ENCODE measurements at places on chromosomes 3 and 15.
A peak's percentile ranks its signal among the peaks of the same experiment; 100 is the strongest.

- DNase-seq, result no peak
Measured at GRCh38 chr3:123352134-123352554, 96.7 kb downstream of the ADCY5 start.

- no peak for DNase-seq
Measured at GRCh38 chr3:15722877-15723623, 74.7 kb downstream of the ANKRD28 start.

- no peak for DNase-seq
Measured at GRCh38 chr15:75353604-75354003, 6.8 kb downstream of the NEIL1 start.

DNA sequence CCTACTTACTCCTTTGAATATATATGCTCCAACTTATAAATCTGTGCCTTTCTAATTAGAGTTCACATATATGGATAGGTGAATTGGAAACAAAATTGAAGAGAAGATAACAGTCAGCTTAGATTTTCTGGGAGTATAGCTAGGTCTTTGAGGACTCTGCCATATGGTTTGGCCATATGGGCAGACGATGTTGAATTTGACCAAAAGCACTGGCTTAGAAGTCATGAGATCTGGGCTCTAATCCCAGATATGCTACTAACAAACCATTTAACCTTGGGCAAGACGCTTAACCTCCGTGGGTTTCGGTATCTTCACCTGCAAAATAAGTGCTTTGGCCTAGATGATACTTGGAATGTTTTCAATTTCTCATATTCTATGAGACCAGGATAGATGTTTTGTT is 154.1 kb downstream of the LSAMP start:
- DNase-seq, result no peak

- DNase-seq, result no peak
Measured at GRCh38 chr3:128725547-128726022, 398 bp upstream of the RAB7A start.

DNA sequence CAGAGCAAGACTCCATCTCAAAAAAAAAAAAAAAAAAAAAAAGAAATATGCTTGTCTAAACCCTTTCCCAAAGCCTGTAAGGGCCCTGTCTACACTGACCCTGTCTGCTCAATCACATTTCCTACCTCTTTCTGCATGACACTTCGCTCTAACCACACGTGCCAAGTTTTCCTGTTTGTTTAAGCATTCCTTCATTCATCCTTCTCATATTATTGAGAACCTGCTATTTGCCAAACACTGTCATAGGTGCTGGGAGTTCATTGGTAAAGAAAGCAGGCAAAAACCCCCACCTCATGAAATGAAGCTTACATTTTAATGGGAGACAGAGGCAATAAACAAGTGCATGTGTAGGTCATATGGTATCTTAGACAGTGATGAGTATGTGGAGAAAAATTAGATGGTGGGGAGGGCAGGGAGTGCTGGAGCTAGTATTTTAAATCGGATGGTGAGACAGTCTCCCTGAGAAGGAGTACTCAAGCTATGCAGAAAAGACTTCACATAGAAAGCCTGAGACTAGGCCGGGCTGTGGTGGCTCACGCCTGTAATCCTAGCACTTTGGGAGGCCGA is 48.0 kb downstream of the B3GNT5 start:
- peak; percentile 51 for DNase-seq

DNA sequence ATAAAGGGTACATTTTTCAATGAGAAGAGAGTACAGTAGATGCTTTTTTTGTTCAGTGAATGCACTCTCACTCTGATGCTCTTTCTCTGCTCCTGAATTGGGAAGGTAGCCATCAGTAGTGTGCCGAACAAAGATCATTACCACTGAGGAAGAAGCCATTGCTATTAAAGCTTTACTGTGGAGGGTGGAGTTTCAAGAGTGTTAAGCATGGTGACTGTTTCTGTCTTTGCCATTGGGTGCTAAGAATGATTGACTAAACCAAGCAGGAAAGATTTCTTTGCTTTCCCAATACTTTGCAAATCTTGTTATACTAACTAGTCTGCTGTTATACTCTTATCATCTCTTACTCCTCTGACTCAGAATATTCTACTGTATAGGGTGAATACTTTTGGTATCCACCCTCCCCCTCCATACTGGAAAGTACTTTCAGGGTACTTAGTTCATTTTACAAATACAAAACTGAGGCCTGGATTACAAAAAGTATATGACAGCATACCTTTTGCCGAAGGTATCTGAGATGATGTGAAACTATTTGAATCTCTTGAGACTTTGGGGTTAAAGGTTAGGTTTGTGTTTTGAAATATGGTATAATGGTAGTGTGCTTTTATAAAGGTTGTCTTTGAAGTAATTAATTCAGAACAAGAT is 1.7 kb downstream of the RAB11A start:
- peak; percentile 72 for DNase-seq

DNA sequence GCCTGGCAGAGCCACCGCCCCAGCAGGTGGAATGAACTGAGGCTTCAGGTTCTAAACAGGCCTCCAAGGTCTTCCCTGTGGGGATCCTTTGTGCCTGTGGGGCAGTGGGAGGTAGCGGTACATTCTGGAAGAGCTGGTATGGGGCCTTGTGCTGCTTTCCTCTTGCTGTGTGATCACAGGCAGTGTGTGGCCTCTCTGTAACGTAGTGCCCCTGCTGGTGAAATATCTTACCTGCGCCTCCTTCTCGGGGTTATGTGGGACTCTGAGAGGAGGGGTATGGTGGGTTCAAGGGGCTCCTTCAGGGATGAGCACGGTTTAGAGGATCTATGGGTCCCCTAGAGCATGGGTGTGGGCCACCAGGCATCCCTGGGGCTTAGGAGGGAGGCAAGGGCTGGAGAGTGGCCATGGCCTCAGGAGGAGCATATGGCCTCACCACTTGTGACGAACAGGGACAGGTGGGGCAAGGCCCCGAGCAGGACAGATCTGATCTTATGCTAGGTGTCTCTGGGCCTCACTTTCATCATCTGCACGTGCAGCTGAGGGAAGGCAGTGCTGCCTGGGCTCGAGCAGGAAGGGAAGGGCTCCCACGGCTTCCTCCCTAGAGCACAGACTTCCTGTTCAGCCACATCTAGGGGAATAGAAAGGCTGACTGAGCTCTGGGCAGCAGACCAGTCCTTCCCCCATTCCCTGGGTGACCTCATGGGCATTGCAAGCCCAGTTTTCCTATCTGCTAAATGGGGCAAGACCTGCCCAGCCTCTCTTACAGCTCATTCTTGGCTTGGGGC is 1.9 kb upstream of the ALS2CL start:
- DNase-seq, result peak; percentile 25

GRCh38 chr3:8307545-8308110 is 194.0 kb upstream of the LMCD1 start:
- DNase-seq, result no peak

DNA sequence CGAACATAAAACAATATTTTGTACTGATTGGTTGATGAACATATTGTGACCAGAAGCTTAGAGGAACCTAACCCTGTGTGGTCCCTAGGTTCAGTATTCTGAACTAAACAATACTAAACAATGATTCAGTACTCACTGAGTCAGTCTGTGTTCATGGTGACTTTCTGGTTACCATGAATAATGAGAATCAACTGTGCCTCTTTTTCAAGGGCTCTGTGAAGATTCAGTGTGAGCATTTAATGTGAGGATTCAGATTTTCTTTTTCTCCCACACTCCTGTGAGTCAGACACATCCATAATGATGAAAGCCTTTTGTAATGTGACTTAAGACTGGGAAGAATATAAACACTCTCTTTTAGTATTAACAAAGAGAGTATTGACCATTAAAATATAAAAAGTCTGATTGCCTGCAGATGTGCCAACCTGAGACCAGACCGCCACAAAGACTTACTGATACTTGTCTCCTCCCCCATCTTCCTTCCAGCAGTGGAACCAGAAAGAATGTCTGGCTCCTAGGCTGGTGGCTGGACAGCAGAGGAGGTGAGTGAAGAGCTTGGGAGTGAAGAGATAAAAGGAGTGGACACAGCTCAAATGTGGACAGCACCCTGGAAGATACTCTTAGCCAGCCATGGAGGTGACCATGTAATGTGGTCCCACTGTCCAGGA is 17.6 kb upstream of the ACTL6A start:
- peak; percentile 93 for DNase-seq

DNA sequence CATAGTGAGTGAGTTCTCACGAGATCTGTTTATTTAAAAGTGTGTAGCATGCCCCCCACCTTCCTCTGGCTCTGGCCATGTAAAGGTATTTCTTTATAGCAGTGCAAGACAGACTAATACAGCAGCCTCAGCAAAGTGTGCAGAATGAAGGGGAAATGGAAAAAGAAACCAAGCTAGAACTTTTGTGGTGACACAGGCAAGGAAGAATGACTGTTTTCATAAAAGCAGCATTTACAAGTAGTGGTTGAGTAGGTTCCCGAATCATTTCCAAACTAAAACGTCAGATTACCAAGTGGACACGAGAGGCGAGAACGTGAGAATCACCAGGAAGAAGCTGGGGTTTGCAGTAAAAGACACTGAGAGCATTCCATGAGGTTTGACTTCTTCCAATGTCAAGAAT is 100.2 kb upstream of the AKAP13 start:
- no peak for DNase-seq
